ENCODE measurements at places on chromosomes 13 and 19.
A peak's percentile ranks its signal among the peaks of the same experiment; 100 is the strongest.

- no peak for DNase-seq
These were observed 10.3 kb upstream of the NDFIP2 start for GRCh38 chr13:79470666-79471065.

GRCh38 chr13:94776956-94777355 is 64.6 kb upstream of the SOX21 start:
- DNase-seq = no peak

GRCh38 chr13:98181111-98181815 is 4.2 kb upstream of the RNF113B start:
- no peak for DNase-seq

GRCh38 chr19:52946322-52947310 is 16.1 kb downstream of the ZNF816 start:
- no peak for DNase-seq

DNA sequence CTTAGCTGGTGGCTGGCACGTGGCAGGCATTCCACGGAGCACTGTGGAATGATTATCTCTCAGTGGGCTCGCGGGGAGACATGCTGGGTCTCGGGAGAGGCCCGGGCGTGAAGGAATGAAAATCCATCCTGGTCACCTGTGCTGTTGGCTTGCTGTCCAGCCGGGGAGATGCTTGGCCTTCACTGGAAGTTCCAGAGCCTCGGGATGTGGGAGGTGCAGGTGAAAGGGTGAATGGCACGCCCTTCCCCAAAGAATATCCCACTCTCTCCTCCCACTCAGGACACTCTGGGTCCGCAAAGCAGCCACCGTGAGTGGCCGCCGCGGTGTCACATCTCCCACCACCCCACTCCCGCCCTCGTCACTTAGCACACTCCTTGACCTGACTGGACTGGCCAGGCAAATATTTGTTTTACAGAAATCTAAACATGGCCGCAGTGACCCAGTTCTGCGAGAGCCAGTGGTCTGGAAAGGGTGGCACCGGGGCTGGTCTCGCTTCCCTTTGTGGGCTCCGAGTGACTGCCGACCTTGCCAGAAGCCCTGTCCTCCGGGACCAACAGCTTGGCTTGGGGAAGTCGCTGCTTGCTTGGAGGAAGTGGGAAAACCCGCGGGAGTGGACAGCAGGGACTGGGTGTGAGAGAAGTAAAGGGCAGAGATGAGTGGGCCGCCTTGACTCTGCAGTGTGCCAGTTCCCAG is 8.0 kb downstream of the DPP9 start:
- no peak for DNase-seq

DNA sequence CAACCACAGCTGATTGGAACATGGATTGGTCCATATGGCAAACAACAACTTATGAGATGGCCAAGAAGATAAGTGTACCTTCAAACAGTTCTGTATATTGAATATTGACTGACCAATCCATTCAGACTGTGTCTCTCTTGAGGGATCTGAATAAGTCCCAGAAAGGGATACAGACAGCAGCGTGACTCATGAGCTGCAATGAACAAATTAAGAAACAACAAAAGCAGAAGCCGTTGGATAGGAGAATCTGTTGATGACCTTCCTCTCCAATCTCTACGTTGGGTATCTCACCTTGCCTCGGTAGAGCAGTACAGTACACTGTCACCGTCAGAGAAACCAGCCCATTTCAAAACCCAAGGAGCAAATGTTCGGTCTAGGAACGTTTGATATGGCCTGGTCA is 21.3 kb downstream of the MBD3L2B start:
- no peak for DNase-seq

DNA sequence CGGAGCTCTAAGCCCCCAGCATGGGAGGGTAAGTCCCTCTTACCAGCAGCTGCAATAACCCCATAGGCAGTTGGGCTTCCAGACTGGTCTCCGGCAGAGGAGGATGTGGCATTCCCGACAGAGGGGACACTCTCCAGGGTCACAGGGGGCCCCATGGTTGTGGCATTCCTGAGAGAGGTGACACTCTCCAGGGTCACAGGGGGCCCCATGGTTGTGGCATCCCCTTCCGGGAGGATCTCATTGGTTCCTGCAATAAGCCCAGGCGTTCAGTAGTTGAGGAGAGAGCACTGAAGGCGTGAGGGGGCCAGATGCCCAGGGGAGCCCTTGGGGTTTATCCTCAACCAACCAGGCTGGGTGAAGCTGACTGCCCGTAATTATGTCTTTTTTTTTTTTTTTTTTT is 5.4 kb downstream of the CD320 start:
- no peak for DNase-seq

- no peak for DNase-seq
These were observed 28.7 kb downstream of the COMP start for GRCh38 chr19:18762125-18763023.

- no peak for DNase-seq
These were observed 4.8 kb upstream of the ATF5 start for GRCh38 chr19:49924004-49924880.

DNA sequence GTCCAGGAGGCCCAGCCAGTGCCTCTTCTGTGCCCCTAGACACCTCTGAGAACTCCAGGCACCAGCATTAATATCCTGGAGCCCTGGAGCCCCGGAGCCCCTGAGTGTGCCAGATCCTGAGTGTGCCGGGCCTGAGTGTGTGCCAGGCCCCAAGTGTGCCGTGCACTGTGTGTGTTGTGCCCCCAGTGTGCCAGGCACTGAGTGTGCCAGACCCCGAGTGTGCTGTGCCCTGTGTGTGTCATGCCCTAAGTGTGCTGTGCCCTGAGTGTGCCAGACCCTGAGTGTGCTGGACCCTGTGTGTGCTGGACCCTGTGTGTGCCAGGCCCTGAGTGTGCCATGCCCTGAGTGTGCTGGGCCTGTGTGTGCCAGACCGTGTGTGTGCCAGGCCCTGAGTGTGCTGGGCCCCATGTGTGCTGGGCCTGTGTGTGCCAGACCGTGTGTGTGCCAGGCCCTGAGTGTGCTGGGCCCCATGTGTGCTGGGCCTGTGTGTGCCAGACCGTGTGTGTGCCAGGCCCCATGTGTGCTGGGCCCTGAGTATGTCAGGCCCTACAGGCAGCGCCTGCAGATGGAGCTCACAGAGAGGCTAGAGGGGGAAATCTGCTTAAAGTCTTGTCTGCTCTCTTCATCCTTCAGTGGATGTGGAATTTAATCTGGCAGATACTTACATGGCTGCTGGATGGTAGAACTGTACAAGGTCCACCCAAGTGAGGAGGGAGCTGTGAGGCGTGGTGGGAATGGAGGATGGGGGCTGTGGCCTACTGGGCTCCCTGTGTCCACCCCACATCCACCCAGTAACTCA is 53.9 kb downstream of the C13orf46 start:
- DNase-seq = no peak

- DNase-seq = no peak
These were observed 10.9 kb upstream of the QTRT1 start for GRCh38 chr19:10690341-10690781.

- DNase-seq = no peak
These were observed 469 bp upstream of the RNF6 start for GRCh38 chr13:26222520-26223046.

- DNase-seq = no peak
These were observed 314.4 kb upstream of the NBEA start for GRCh38 chr13:34627509-34628208.

- DNase-seq = no peak
These were observed 1664.0 kb downstream of the EFNB2 start for GRCh38 chr13:104871456-104871855.

DNA sequence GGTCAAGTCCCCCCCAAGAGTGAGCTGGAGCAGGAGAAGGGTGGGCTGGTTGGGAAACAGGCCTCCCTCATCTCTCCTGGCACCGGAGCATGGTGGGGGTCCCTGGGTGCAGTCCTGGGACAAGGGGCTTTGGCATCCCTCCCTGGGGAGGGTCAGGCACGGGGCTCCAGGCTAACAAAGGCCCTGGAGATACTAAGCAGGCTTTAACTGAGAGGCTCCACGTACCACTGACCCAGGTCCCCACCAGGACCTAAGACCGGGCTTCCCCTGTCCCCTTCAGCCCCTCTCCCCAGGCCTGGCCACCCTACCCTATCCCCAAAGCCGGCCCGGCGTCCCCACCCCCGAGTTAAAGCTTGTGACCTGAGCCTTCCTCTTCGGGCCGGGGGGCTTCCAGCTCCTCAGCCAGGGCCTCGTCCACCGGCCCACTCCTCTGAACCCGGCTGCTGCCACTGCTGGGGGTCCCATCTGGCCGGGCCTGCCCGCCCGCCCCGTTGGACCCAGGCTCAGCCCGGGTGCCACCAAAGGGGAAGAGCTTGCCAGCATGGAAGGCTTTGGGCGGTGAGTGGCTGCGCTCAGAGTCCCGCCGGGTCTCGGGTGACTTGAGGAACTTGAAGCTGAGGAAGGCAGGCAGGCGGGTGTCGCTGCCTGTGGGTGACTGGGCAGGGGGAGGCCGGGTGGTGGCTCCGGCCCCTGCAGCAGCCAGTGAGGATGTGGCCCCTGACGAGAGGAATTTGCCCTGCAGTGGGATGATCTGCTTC is 10.1 kb downstream of the ANO8 start:
- no peak for DNase-seq

GRCh38 chr13:111171629-111172028 is 56.5 kb downstream of the ARHGEF7 start:
- DNase-seq = no peak

DNA sequence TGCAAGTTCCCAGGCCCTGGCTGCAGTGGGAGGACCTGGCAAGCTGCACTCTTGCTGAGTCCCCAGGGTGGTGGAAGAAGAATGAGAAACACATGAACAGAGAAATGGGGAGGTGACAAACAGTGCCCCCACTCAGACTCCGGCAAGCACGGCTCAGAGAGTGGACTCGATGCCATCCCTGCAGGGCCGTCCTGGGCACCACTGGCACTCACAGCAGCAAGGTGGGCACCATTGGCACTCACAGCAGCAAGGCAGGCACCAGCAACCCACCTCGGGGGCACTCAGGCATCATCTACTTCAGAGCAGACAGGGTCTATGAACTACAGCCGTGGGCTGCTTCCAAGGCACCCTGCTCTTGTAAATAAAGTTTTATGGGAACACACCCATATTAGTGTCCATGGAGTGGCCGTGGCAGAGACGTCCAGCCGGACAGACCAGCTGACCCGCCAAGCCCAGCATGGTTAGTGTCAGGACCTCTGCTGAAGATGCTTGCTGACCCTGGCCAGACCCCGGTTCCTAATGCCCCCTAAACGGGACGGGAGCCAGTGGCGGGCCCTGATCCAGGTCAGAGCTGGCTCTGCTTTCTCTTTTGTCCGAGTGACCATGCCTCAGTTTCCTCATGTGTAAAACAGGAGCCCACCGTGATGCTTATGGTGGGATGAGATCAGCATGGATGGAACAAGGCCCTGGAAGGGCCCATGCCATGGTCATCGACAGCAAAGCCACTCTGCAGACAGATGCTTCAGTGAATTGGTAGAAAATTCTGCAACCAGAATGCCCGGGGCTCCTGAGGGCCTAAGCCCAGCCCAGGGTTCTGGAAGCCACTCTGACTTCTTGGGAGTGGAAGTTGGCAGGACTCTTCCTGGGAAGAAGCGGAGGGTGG is 2.1 kb upstream of the F10 start:
- no peak for DNase-seq

DNA sequence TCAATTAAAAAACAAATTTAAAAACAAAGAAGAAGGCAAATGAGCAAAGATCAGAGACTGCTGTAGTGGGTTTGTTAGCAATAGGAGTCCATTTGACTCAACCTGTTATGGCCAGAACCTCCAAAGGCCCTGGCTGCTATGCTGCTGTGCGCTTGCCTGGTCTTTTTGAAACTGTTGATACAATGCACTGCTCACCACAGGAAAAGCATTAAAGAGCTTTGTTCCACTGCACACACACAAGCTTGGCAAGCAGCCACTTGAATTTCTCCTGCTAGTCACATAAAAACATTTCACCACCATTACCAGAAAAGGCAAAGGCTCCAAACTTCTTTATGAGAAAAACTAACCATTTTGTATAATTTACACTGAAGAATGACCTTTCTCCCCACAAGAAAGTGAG is 132.2 kb downstream of the FREM2 start:
- no peak for DNase-seq

DNA sequence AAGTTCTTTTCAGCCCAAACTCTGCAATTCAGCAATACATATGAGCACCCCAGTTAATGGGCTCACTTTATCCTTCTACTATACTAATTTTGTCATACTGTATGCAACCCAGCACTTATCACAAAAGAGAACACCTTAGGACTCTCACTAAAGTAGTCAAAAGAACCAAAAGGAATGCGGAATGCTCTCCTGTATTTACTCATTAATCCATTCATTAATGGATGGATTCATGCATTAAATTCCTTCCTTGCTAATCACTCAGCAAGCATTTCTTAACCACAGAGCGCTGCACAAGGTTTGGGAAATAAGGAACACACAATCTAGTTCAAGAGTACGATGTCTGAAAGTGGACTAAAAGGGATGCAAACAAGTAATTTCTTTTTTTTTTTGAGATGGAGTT is 12.8 kb upstream of the DOCK9 start:
- DNase-seq = no peak

DNA sequence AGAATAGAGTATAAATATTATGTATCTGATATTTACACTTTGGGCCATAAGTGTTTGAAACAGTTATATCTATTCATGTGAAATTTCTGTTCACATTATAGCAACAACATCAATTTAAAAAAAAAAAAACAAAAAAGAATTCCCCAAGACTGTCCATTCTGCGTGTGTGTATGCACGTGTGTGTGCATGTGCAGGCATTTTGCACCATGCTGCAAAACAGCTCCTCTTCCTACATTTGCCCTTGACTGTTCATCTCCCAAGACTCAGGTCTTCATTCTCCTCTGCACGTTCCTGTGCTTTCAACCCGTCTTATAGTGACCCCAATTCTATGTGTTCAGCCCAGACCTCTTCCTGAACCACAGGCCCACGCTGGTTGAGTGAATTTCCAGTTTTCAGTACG is 149.4 kb downstream of the SHISA2 start:
- no peak for DNase-seq

DNA sequence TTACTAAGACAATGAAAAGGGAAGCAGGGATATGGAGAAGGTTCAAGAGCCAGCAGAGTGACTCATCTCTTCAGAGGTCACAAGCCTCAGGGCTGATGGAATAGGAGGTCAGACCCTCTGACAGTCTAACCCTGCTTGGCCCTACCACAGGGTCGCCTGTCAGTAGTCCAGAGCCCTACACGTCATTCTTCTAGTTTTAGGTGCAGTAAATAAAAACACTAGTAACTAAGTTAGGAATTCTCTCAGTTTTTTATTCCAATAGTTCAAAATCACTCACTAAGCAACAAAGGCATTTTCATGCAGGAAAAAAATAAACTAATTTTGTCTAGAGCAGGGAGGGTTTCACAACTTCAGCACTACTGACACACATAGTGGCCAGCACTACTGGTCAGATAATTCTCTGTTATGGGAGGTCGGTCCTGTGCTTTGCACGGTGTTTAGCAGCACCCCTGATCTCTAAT is 27.2 kb downstream of the FOXO1 start:
- no peak for DNase-seq

- DNase-seq = peak; percentile 99
These were observed at the start of gene HNRNPUL1 for GRCh38 chr19:41263850-41264580. Gene HNRNPUL1, plus strand, starts transcription at chr19:41264372. Its CDS starts 132 bp downstream, at chr19:41264504.

DNA sequence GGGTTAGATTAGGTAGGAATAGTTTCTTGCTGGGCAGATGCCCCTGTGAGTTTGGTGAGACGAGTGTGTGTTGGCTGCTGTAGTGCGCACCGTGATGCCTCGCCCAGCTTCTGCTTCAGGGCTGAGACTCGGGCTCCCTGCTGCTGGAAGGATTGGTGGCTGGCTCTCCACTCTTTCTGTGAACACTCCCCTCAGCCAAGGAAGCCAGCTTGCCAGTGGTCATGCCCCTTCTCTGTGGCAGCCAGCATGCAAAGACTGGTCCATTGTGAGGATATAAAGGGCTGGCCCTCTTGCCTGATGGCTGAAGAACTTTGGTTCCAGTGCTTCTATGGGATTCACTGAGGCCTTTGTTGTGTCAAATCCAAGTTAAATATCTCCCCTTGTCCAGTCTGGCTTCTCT is 2.9 kb upstream of the HTR2A start:
- DNase-seq = no peak

Data from HTR-8/SVneo (cell line).